Activated naive CD8-positive, alpha-beta T cell treated with anti-CD3 and anti-CD28 coated beads, Interleukin-2, amount 10 ng/mL, durations not matched to agents 7 days and 5 days (primary cell): ENCODE measurements at places on chromosomes 3 and 15. TPM values are rescaled to one million over a fixed set of nuclear protein-coding genes. Genes with fewer than 3 reads are reported as not detected.
A peak's percentile ranks its signal among the peaks of the same experiment; 100 is the strongest.

CELSR3 gene
- 15.6 TPM for total RNA-seq

UBA7 gene
- total RNA-seq = 310 TPM

ADAMTS17 gene
- total RNA-seq = 5.6 TPM

PIERCE2 gene
- not detected for total RNA-seq

HESX1 gene
- not detected for total RNA-seq

- peaks cover 21% of the 10 kb centered on the region for H3K27me3 ChIP-seq
- no peak for DNase-seq
- H3K27ac ChIP-seq = peak overlapping the region; percentile 65
- peaks cover 45% of the 10 kb centered on the region for H3K4me1 ChIP-seq
- peaks cover 11% of the 10 kb centered on the region for H3K36me3 ChIP-seq
Observed at GRCh38 chr15:41970456-41970855, 1.9 kb downstream of the EHD4 start.

- peaks cover 8% of the 10 kb centered on the region for H3K4me1 ChIP-seq
- no peak overlapping the region for H3K4me3 ChIP-seq
- no peaks in the 10 kb centered on the region for H3K36me3 ChIP-seq
- no peak for DNase-seq
- no peak overlapping the region for H3K27ac ChIP-seq
Observed at GRCh38 chr3:112687211-112687610, 46.3 kb upstream of the CCDC80 start.

- H3K27ac ChIP-seq = no peak overlapping the region
- no peaks in the 10 kb centered on the region for H3K4me1 ChIP-seq
- H3K27me3 ChIP-seq = no peaks in the 10 kb centered on the region
- H3K4me3 ChIP-seq = no peak overlapping the region
- peaks cover 17% of the 10 kb centered on the region for H3K36me3 ChIP-seq
Observed at GRCh38 chr3:125496701-125497100, 23.3 kb downstream of the SNX4 start.

DNA sequence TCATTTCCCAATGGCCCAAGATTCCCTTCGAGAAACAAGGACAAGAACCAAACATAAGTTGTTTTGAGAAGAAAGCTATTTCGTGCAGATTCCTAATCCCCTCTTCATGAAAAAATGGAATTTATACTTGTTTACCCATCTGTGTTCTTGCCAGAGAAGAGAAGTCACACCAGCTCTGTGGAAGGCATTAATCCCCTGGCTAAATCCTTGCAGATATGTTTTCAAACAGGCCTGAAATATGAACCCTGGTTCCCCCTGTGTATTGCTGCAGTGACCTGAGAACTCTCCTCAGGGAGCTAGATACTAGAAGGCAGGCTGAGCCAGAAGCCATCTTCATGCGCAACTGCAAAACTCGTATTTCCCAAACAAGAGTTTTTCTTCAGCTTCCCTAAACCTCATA, 337.7 kb downstream of the NEK10 start:
- no peaks in the 10 kb centered on the region for H3K27me3 ChIP-seq
- no peak overlapping the region for H3K4me3 ChIP-seq
- DNase-seq = no peak
